ENCODE measurements at places on chromosomes 6 and 20.

GRCh38 chr20:57548177-57549058, 12.5 kb upstream of the PCK1 start:
- DNase-seq, result no peak

DNA sequence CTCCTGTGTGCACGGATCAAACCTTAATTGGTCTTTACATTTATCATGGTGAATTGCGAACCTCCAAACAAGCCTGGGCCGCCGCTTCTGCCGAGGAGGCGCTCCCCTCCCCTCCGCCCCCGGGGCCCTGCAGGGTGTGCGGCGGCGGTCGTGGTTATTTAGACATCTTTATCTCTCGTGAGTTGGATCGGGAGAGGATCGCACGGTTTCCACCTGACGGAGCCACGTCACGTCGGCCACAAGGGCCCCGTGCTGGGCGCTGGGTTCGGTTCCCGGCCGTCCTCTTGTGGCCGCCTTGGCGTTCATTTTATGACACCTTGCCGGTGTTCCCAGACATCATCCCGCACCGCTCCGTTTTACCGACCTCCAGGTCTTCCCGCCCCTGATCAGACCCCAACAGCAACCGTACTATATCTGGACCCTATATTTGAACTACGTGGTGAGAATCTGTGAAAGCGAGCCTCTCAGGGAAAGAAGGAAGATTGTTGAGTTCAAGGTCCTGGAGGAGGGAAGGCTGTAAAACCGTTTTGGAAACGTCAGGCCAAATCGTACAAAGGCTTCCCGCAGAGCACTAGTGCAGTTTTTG, 1.3 kb upstream of the CNR1 start:
- no peak for DNase-seq

- DNase-seq, result no peak
Observed at GRCh38 chr6:157763129-157763903, 59.7 kb upstream of the SNX9 start.

- peak; percentile 65 for DNase-seq
Observed at GRCh38 chr6:39189915-39190544, 39.2 kb downstream of the KCNK5 start.

DNA sequence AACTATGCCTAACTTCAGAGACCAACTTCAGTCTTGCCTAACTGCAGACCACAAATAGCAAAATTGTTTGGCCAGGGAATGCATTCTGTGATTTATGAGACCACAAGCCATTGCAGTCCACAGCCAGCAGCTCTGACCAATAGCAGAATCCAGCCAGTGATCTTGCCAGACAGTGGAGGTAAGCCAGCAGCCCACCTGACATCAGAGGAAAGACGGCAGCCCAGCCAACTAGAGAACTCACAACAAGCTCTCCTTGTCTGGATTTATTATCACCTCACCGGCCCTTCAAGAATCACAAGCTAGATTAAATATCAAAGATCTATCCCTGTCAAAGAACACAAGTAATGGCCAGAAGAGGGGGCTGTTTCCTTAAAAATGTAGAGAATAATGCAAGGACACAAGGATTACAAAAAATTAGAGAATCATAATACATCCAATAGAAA, 66.5 kb upstream of the SLC35F1 start:
- peak; percentile 47 for DNase-seq

DNA sequence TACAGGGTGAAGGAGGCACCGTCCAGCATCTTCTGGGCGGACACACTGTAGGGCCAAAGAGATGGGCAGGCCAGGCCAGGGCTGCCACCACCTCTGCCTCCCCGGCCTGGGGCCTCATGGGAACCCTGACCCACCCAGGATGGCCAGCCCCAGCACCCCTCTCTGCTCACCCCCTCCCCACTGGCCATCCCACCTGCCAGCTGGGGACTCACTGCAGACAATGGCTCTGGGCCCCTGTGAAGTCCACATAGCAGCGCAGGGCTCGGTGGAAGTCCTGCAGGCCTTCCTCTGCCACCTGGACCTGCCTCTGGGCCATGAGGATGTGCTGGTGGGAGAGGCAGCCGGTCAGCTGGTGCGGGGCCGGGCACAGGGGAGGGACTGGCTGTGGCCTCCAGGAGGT, 3.6 kb upstream of the C20orf144 start:
- no peak for DNase-seq
